Stimulated activated CD8-positive, alpha-beta memory T cell treated with anti-CD3 and anti-CD28 coated beads, Interleukin-2, amount 100 ng/mL, for 1 hour (primary cell): ENCODE measurements at places on chromosomes 4 and X.

DNA sequence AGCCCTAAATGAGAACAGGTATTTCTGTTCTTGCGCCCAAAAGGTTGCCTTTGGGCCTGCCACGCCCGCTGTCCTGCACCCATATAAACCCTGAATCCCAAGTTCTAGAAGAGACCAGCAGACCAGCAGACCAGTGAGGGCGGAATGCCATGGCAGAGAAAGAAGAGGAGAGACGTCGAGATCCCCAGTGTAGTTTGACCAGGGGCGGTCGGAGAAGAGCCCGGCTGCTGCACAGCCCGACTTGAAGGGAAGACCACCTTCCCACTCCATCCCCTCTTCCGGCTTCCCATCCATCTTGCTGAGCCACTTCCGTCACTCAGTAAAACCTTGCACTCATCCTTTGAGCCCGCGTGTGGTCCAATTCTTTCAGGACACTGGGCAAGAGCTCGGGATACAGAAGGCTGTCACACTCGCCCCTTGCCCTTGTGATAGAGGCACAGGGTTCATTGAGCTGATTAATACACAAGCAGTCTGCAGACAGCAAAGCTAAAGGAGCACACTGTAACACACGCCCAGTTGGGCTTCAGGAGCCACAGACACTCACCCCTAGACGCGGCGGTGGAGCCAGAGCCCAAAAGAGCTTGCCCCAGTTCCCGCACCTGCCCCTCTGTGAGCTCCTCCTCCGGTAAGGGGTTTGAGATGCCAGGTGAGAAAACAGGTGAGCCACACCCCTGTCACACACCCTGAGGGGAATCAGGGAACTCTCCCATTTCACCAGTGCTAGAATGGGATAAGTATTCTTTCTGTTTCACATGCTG lies 230.8 kb downstream of the PCDH10 start:
- DNase-seq = no peak

DNA sequence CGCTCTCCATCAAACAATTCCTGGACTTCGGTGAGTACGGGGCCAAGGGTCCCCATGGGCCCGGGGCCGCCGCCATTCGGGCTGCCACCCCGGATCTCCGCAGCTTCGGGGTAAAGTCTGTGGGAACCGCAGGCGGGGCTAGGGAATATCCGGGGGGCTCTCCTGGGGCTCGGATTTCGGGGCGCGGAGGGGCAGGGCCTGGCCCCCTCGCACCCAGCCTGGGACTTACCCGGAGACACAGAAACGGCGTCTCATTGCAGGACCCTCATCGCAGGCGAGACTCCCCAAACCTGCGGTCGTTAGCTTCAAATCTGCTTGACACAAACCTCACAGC lies 413 bp downstream of the PDK3 start:
- no peak for DNase-seq

DNA sequence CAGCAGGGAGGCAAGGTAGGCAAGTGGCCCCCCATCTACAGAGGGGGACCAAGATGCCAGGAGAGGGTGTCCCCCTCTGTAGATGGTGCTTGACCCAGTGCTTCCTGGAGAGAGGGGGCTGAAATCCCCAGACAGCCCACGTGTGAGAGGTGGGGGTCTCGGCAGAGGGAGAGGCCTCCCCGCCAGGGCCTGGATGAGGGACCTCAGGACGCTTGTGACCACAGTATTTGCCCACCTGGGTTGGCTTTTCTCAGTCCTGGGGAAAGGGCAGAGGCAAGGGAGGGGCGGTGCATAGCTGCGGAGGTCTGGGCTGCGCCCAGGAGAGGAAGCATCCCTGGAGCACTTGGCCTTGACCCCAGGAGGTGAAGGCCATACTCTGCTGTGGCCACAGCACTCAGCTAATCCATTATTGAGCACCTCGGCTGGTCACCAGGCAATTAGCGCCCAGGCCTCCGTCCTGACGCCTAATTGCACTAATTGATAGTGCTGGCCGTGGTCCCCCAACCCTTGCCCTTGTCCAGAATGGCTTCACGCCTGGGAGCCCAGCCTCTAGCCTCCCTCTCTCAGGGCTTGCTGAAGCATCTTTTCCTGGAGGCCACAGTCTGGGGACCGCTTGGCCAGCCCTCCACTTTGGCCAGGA lies 30.7 kb downstream of the HMX1 start:
- no peak for DNase-seq

- no peak for DNase-seq
Measured at GRCh38 chr4:70752236-70752635, 30.5 kb downstream of the RUFY3 start.

DNA sequence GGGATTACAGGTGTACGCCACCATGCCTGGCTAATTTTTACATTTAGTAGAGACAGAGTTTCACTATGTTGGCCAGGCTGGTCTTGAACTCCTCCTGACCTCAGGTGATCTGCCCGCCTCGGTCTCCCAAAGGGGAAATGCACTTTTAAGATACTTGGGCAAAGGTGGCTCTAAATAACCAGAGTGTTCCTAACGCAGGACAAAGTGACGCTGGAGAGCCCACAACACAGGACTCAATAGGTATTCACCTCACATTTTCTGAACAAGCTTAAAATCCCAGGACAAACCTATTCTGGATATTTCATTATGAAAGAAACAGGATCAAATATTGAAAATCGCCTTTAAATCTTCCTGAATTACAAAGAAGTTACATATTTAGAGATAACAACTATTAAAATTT lies 69.0 kb downstream of the WDFY3 start:
- no peak for DNase-seq
